ENCODE measurements at places on chromosomes 2 and 18.

DNA sequence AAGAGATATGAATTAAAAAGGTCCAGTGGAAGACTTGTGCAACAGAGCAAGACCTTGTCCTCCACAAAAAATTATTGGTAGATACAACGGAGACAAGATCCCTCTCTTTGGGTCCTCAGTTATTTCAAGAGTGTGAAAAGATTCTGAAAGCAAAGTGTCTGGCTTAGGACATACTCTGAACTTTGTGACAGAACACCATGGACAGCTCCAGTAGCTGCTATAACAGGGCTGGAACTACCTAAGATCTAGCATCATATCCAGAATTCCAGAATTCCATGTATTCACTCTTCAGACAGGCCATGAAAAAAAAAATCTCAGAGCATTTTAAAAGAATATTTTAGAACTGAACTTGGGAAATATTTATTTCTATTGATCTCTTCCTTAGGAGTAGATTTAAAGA is 74.8 kb upstream of the ZBTB14 start:
- DNase-seq = no peak

DNA sequence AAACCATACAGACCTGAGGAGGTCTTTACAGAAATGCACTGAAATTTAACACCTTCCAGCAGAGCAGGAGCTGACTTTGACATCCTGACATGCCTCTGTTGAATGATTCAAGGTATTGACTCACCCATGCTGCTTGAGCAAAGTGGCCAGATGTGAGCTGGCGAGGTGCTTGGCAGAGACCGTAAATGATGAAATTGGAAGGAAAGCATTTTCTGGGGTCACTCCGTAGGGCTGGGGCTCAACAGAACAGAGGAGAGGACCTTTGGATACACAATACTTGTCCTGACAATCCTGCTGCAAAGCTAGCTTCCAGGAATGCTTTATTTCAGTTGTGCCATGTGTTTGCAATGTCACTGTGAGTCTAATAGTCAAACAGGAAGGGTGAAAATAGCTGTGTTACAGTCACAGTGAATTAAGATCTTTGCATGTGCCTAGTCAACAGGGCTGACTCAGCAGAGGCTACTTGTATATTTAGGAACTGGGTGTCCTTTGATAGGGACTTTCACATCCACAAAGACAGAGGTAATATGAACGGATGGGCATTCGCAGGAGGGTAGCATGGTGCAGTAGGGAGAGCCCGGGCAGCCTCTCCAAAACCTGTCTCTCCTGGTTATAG is 31.6 kb upstream of the NCK2 start:
- DNase-seq = no peak

DNA sequence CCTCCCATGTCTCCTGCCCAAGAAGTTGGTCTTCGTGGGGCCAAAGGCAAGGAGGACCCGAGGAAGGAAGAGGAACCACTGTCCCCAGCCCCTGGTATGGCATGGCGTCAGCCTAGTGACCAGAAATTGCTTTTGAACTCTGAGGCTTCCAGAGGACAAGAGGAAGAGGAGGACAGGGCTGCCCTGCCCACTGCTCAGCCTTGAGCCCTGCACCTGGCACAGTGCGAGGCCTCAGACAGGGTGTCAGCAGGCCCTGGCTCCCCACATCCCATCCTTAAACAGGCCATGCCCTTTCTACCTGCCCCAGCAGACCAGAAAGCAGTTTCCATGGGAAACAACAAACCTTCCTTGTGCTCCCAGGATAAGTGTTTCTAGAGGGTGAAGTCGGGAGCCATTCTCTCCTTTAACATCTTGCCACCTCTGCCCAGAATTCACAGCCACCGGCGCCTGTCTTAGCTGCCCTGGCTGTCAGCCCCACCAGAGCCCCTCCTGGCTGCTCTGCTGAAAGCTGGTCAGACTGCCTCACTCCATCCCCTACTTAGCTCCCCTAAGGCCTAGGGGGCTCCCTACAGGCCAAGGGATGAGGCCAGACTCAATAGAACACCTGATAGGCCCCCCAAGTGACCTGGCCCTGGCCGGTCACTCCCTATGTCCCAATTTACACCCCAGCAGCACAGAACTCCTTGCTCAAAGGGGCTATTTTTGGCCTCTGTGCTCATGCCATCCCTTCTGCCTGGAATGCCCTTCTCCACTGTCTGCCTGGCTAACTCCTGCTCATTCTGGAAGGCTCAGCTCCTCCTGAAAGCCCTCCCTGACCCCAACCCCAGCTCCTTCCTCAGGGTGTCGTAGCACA is 20.6 kb downstream of the ATOH8 start:
- DNase-seq = no peak

DNA sequence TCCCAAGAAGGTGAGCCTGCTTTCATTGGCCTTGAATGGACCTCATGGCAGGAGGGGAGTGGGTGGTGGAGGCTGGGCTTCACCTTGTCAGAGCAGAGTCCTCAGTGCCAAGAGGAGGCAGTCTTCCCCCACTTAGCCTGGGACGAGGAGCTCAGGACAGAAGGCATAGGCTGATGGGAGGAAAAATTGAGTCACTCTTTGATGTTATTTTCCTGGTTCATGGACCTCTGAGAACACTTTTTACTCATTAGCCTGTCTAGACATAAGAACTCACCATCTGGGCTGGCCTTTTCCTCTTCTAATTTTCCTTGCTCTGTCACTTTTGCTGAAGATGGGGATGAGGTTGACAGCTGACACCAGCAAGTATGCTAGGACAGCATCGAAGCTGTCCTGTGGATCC is 225.7 kb upstream of the TNP1 start:
- DNase-seq = no peak

Measured in AG09309 (cell line).